ENCODE measurements at places on chromosomes 1 and 21.
A peak's percentile ranks its signal among the peaks of the same experiment; 100 is the strongest.

DNA sequence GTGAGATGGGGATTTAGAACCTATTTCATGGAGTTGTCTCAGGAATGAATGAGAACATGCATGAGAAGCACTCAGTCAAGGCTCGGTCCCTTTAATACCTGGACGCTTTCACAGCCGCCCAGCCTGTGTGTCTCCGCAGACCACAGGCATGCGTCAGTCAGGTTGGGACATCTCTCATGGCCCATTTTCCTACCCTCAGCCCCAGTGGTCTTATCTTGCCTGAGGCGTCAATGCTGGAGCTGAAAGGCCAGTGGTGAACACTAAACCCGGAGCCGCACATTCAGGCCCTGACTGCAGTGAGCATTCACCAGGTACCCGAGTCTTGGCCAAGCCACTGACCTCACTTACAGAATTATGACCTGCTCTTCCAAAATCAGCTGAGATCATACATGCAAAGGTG is 263.2 kb upstream of the RAB4A start:
- no peak for DNase-seq

GRCh38 chr21:33157303-33157702 is 72.4 kb upstream of the IFNAR2 start:
- no peak for DNase-seq

DNA sequence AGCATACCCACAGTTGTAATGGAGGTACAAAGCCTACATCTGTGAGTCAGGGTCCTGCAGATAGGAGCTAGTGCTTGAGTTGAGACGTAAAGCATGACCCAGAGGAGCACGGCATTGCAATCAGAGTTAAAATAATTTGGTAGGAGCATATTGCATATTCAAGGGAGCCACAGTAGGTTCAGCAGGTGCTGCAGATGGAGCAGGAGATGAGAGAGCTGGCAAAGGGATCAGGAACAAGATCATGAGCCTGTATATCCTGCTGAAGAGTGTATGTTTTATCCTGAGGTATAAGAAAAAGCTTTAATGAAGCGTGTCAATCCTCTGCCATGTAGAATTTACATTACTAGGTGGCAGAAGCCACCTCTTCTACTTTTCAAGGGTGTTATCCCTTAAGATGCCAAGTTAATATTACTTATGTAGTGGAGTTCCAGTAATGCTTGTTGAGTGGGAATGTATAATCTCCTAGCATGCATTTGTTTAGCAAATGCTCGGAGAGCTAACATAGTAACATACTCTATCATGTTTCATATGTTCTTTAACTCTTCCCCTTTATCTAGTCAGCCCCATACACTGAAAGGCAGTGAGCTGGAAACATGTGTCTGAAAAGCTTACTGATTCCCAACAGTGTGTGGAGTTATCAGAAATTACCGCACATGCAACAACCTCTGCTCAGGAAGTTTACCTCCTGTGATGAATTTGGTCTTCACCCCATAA is 300.3 kb downstream of the GRIK1 start:
- no peak for DNase-seq

DNA sequence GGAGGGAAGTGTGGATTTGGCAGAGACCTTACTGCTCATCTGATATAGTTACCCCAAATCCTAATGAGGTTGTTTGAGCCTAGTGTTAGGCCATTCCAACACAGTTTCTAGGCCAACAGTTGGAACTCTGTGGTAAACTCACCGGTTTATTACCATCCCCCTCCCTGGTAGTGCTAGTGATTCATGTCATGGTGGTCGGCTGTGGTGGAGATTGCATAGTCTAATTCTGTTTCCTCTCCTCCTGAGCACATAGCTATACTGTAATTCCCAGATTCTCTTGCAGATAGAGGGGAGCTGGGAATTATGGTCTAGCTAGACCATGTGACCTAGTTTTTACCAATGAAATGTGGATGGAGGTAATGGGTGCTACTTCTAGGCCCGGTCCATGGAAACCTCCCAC is 123.7 kb upstream of the KIF26B start:
- no peak for DNase-seq

DNA sequence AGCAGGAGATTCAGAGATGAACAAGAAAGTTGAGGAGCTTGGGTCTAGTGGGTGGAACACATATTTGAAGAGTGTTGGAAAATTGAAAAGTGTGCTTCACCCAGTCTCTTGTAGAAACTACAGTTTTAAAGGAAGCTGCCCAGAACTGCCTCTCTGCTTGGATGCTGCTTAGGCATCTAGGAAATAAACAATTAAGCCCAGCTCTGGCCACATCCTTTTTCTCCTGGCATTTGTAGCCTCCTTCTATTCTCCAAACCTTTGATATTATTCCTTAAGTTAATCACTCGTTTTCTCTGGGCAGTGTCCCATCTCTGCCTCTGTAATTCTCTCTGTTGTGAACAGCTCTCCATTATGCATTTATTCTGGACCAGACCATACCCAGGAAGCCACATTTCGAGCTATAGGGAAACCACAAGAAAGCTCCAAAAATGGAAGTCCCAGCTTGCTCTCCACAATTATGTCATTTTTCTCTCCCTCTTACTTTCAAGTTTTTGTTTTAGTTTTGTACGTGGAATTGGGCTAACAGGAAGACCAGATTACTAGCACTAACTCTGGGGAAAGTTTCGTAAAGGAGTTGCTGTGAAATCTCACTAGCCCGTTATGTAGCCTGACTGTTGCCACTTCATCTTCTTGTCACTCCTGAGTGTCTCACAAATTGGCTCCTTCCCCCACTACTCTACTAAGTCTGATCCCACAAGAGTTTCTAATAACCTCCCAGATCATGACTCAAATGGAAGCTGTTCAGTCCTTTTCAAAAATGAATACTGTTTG is 102.2 kb downstream of the NTMT2 start:
- DNase-seq, result peak; percentile 45

DNA sequence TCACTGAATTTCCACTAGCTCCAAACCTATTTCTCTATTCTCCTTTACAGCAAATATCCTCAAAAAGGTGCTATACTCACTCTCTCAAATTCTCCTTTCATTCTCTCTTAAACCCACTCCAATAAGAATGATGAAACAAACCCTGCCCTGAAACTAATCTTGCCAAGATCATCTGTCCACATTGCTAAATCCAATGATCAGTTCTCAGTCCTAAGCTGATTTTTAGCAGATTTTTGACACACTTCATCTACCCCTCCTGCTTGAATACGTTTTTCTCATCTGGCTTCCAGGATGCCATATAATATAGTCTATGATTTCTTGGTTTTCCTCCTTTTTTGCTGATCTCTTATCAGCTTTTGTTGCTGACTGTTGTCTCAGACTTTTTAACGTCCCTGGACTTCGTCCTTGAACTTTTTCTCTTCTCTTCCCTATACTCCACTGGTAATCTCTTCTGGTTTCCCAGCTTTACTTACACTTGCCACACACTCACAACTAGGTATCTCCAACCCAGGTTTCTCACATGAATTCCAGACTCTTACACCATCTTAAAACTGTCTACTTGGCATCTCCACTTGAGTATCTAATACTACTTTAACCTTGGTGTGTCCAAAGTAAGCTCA is 35.3 kb downstream of the RERE start:
- DNase-seq, result no peak

- DNase-seq, result peak; percentile 98
These were observed 36.3 kb downstream of the DHCR24 start for GRCh38 chr1:54850737-54851136.

- no peak for DNase-seq
These were observed 61.2 kb downstream of the ST6GALNAC5 start for GRCh38 chr1:76928522-76928921.

All from H4 (cell line).